ENCODE measurements at places on chromosomes 3 and 15. TPM values are rescaled to one million over a fixed set of nuclear protein-coding genes. Genes with fewer than 3 reads are reported as not detected.

GRCh38 chr3:99659032-99659431 is 20.6 kb downstream of the COL8A1 start:
- no peaks in the 10 kb centered on the region for H3K36me3 ChIP-seq
- no peaks in the 10 kb centered on the region for H3K27me3 ChIP-seq
- no peaks in the 10 kb centered on the region for H3K4me1 ChIP-seq
- no peak overlapping the region for H3K4me3 ChIP-seq

- peaks cover 3% of the 10 kb centered on the region for H3K4me1 ChIP-seq
- H3K36me3 ChIP-seq = no peaks in the 10 kb centered on the region
- H3K4me3 ChIP-seq = no peak overlapping the region
- H3K27me3 ChIP-seq = no peaks in the 10 kb centered on the region
- DNase-seq = no peak
Observed at GRCh38 chr3:23263796-23264195, 60.7 kb downstream of the UBE2E2 start.

DNA sequence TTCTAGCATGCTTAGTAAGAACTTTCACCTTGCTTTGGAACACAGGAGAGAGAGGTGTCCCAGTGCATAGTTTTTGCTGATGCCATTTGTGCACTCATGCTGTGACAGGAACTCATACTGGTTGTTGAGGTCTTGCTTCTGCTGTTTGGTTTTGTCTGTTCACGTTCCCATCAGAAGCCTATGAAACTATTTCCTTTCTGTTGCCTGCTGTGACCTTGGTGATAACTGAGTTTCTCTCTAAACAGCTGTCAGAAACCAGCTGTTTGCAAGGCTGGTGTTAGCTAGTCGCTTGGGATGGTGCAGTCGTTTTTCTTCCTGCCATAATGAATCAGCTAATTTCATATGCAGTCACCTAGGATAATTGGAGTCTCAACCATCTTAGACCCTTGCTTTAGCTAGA is 724.1 kb downstream of the GRM7 start:
- no peaks in the 10 kb centered on the region for H3K4me1 ChIP-seq
- H3K27me3 ChIP-seq = no peaks in the 10 kb centered on the region
- no peak for DNase-seq
- no peaks in the 10 kb centered on the region for H3K36me3 ChIP-seq
- H3K4me3 ChIP-seq = no peak overlapping the region

GRCh38 chr3:145820170-145820569 is 340.8 kb downstream of the PLOD2 start:
- H3K4me1 ChIP-seq = no peaks in the 10 kb centered on the region
- H3K27ac ChIP-seq = no peak overlapping the region
- no peak for DNase-seq
- H3K36me3 ChIP-seq = no peaks in the 10 kb centered on the region
- no peak overlapping the region for H3K4me3 ChIP-seq
- no peaks in the 10 kb centered on the region for H3K27me3 ChIP-seq

DNA sequence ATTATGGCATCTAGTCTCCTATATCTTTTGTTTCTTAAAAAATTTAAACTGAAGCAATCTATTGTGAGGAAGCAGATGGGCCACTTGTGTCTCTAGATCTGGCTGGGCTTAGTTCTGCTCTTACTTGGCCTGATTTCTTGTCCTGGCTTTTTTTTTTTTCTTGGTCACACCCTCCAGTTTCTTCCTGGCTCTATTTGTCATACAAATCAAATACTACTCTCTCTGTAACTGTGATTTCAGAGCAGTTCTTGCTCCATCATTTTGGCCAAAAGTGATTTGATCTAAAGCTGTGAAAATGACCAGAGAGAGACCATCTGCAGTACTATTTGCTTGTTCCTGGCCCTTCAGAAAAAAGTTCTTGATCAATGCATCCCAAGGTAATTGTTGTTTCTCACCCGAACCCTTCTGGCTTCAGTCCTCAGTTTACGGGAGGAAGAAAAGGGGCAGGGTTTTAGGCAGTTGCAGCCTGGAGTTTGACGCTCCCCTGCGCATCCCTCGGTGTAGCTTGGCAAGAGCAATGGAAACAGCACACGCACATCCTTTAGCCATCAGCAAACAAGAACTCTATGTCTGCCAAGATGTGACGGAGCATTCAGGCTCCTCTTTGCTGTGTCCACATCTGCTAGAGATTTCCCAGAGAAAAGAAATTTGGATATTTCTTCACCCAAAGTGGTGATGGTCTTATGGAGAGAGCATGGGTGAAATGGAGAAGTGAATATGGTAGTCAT is 31.6 kb downstream of the CHST2 start:
- H3K27ac ChIP-seq = peak overlapping the region; percentile 27
- no peaks in the 10 kb centered on the region for H3K27me3 ChIP-seq
- H3K4me3 ChIP-seq = no peak overlapping the region

GRCh38 chr3:171266034-171266739 is 194.0 kb downstream of the TNIK start:
- no peaks in the 10 kb centered on the region for H3K4me1 ChIP-seq
- H3K27ac ChIP-seq = no peak overlapping the region
- H3K27me3 ChIP-seq = no peaks in the 10 kb centered on the region
- DNase-seq = no peak
- no peaks in the 10 kb centered on the region for H3K36me3 ChIP-seq
- H3K4me3 ChIP-seq = no peak overlapping the region

DNA sequence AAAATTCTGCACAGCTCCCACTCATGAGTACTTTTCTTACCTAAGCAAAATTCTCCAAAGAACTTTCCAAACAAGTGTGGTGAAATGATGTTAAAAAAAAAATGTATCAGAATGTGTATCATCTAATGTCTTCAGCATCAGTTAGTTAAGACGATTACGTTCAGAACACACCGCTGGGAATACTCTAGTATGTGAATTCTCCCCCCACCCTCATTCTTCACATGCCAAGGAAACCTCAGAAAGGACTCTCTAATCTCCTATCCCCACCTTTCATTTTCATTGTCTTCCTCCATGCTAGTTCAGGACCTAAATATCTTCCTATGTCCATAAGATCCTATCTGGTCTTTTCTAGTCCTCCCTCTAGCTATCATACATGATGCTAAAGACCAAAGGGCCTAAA is 457.4 kb downstream of the SHQ1 start:
- H3K36me3 ChIP-seq = no peaks in the 10 kb centered on the region
- H3K4me3 ChIP-seq = no peak overlapping the region
- H3K4me1 ChIP-seq = peaks cover 19% of the 10 kb centered on the region

- no peak overlapping the region for H3K4me3 ChIP-seq
- H3K27me3 ChIP-seq = no peaks in the 10 kb centered on the region
- DNase-seq = no peak
Observed at GRCh38 chr3:113277414-113277813, 66.1 kb downstream of the BOC start.

DNA sequence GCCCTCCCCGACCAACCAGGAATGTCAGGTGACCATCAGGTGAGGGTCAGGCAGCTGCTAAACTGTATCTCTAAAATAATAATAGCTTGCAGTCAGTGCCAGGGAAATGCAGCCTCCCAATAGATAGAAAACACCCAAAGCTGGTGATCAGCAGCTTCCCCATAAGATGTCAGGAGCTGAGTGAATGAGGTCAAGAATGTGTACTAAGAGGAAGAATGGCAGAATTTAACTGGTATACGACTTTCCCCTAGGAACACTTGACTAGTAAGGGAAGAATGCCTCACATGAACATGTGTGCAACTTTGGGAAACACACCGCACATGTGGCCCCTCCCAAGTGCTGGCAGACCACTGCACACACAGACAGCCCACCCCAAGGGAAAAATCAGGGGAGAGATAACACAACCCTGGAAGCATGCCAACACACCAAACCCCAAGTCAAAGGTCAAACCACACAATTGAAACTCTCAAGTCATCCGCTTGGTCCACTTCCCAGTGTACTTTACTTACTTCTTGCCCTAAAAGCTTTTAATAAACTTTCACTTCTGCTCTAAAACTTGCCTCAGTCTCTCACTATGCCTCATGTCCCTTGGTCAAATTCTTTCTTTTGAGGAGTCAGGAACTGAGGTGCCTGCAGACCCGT is 806.5 kb downstream of the OTOL1 start:
- no peak overlapping the region for H3K27ac ChIP-seq
- H3K4me3 ChIP-seq = no peak overlapping the region
- H3K4me1 ChIP-seq = no peaks in the 10 kb centered on the region
- no peak for DNase-seq
- H3K36me3 ChIP-seq = no peaks in the 10 kb centered on the region
- H3K27me3 ChIP-seq = no peaks in the 10 kb centered on the region

DNA sequence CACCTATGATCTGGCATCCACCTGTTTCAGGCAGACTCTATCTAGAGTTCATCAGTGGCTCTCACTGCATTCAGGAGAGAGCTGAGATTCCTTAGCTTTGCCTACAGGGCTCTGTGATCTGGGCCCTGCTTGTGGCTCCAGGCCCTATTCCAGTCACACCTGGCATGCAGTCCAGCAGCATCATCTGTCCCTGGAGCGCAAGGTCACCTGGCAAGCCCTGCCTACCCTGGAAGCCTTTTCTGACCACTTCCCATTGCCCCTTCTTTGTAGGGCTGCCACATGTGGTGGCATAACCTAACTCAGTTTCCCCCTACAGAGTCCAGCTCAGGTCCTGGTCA is 115.1 kb upstream of the PLXNA1 start:
- no peaks in the 10 kb centered on the region for H3K36me3 ChIP-seq
- no peak overlapping the region for H3K27ac ChIP-seq
- no peaks in the 10 kb centered on the region for H3K4me1 ChIP-seq
- DNase-seq = no peak
- no peaks in the 10 kb centered on the region for H3K27me3 ChIP-seq

DNA sequence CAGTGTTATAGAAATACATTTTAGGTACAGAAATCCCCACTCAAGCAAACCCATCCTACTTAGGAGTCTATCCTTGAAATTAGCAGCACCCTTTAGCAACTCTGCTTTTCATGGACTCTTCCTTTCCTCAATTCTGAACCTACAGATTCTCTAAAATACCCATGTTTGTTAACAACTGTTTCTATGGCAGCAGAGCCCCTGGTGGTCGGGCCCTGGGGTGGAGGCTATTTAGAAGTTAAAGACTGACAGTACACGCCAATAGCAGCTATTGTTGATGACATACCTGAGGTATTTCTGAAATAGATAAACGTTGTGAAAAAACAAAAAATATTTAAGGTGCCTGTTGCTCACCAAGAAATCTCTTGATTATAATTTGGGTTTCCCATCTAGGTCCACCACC is 23.4 kb upstream of the NRG4 start:
- H3K27ac ChIP-seq = no peak overlapping the region
- DNase-seq = no peak

DNA sequence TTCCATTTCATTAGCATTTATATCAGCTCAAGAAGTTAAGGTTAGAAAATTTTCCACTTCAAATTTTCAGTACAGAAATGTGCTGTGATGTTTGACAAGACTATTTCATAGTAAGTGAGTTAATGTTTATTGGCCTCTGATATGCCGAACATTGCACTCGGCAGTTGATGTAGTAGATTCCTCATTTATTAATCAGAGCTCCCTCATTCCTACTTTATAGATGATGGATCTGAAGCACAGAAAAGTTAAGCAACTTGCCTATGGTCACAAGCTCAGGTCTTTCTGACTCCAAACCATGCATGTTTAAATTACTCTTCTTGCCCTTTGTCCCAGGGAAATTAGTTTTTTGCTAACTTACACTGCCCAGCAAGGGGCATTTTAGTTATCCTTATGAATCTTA is 92.0 kb downstream of the ATG7 start:
- H3K27me3 ChIP-seq = no peaks in the 10 kb centered on the region
- peaks cover 54% of the 10 kb centered on the region for H3K36me3 ChIP-seq
- H3K27ac ChIP-seq = no peak overlapping the region
- DNase-seq = no peak

DNA sequence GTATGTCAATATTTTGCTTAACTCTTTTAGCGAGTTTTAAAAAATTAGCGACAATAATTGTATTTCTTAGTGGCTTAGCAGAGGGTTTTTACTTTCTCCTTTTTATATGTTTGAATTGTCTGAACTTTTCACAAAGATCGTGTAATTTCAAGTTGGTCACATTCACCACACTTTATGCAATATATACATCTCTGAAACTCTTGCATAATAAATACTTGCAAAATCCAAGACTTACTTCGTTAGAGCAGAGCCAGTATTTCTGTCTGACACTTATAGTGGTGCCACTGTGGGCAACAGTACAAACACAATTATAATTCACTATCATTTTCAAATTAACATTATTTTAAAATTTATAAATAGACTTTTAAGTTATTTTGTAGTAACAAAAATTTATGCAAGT is 62.0 kb downstream of the SUCNR1 start:
- no peaks in the 10 kb centered on the region for H3K4me1 ChIP-seq
- DNase-seq = no peak
- H3K27me3 ChIP-seq = no peaks in the 10 kb centered on the region

DNA sequence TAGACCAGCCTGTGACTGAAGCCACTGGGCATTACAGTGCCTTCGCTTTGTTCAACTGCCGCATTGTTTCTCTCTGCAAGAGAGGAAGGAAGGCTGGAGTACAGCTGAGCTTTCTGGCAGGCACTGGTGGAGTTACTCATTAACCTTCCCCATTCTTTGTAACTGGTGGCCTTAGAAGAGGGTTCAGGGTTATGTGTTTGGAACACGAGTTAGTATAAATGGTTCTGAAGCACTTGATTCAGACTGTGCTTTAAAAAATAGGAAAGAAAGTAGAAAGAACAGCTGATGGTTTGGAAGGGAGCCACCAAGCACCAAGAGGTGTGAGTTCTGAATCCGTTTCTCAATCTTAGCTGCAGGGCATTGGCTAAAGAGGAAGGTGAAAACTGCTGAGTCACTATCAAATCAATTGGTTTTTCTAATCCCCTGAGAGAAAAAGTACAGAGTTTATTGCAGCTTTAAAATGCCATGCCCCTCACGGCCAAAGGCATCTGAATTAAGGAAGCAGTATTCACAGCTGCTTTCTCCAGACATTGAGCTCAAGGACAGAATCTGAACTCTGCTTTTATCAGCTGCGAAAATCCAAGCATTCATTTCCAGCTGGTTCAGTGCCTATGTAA is 3.6 kb downstream of the HGD start:
- H3K4me3 ChIP-seq = no peak overlapping the region
- no peaks in the 10 kb centered on the region for H3K27me3 ChIP-seq
- H3K4me1 ChIP-seq = no peaks in the 10 kb centered on the region
- no peak overlapping the region for H3K27ac ChIP-seq

DNA sequence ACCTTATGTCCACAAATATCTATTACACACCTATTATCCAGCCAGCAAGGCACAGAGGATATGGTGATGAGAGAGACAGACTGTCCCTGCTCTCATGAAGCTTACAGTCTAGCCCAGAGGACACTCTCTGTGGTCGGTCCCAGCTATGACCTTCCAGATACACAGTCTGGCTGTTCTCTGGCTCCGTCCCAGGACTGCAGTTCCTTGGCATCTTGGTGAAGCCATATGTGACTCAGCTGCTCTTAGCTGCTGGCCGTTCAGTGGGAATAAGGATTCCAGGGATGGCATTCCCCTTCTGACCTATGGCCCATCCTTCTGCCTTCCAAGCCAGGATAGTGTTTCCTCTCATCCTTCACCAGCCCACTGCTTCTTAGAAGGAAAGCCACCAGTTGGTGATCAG is 30.8 kb downstream of the MEX3B start:
- no peak overlapping the region for H3K27ac ChIP-seq
- DNase-seq = no peak
- no peaks in the 10 kb centered on the region for H3K4me1 ChIP-seq
- no peaks in the 10 kb centered on the region for H3K36me3 ChIP-seq
- no peak overlapping the region for H3K4me3 ChIP-seq

- no peak overlapping the region for H3K4me3 ChIP-seq
- no peak overlapping the region for H3K27ac ChIP-seq
- H3K27me3 ChIP-seq = no peaks in the 10 kb centered on the region
- H3K4me1 ChIP-seq = no peaks in the 10 kb centered on the region
- no peaks in the 10 kb centered on the region for H3K36me3 ChIP-seq
- no peak for DNase-seq
Observed at GRCh38 chr3:76789237-76789636, 250.7 kb upstream of the ROBO2 start.

Gene BCL2A1
- 1.5 TPM for total RNA-seq

Gene TMPRSS7
- total RNA-seq = not detected

Gene ATP8B4
- total RNA-seq = 2.0 TPM

Gene SPTBN5
- 0.63 TPM for total RNA-seq

Gene CCR9
- total RNA-seq = not detected

Gene BUB1B
- total RNA-seq = 2.1 TPM
